ENCODE measurements at places on chromosomes 2 and 18.

GRCh38 chr18:13447621-13448334 is 229.2 kb downstream of the LDLRAD4 start:
- no peak for DNase-seq

- no peak for DNase-seq
These were observed 1288.7 kb downstream of the CNTNAP5 start for GRCh38 chr2:125313806-125314205.

GRCh38 chr2:64946769-64947247 is 42.4 kb upstream of the SLC1A4 start:
- DNase-seq, result no peak

DNA sequence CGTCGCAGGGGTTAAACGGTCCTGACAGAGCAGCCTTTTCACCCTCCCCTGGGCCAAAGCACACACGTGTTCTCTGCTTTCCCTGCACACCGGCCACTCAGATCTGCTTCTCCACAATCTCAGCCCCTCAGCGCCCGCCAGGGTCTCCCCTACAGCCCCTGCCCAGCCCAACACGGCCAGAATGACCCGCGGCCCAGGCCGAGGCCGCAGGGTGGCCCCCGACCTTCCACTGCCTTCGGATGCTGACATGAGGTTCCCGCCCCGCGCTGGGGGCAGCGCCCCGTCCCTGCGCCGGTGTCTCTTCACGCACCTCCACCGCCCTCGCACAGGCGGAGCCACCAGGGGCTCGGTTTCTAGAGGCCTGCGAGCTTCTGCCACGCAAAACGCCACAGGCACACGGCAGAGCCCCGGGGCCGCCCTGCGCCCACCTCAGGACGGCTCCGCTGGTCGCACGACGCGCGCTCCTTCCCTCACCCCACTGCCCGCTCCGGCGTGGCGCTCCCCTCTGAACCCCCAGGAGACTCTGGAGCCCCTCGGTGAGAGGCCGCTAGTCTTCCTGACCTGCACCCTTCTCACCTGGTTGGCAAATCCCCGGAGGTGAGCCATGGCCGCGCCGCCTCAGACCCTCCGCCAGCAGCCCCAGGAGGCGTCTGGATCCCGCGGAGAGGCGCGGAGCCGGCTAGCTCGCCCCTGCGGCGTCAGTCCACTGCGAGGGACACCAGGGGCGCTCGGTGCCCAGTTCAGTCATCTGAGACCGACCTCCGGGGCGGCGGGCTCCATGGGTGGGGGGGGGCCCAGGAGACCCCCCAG is 749 bp downstream of the STK25 start:
- DNase-seq, result peak; percentile 75

GRCh38 chr2:137964066-137964858 is at the start of gene HNMT:
HNMT (plus strand) TSS chr2:137964473; CDS start chr2:137964492, 19 bp downstream.
- DNase-seq, result peak; percentile 59

DNA sequence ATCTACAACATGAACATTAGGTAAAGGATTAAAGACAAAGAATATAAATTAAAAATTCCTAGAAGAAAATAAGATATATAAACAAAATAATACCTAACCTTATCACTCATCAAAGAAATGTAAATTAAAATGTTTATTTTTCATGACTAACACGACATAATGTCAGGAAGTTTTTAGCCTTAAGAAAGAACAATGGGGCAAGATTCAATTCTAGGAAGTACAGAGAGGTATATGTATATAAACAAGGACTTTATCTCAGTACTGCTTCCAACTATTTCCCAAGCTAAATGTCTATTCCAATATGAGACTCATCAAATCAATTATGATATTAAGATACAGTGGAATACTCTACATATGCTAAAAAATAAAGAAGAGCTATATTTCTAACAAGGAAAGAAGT is 44.1 kb downstream of the TTC21B start:
- DNase-seq, result peak; percentile 17

DNA sequence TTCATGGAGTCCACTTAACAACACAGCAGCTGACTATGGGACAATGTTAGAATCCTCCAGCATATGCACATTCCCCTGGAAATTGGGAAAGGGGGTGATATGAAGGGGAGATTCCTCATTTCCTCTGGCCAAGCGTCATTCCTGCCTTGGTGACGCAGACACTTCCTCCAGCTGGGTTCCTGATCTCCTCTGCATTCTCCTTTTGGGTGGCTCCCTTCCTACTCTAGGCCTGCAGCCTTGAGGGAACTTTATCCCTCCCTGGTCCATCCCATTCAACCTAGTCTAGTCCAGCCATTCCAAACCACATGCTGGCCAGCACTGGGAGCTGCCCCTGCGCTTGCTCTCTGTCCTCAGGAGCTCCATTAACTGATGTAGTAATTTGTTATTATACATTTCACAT is 216.8 kb downstream of the VAPA start:
- no peak for DNase-seq

- DNase-seq, result no peak
These were observed 74.3 kb upstream of the TNP1 start for GRCh38 chr2:216934151-216934550.

DNA sequence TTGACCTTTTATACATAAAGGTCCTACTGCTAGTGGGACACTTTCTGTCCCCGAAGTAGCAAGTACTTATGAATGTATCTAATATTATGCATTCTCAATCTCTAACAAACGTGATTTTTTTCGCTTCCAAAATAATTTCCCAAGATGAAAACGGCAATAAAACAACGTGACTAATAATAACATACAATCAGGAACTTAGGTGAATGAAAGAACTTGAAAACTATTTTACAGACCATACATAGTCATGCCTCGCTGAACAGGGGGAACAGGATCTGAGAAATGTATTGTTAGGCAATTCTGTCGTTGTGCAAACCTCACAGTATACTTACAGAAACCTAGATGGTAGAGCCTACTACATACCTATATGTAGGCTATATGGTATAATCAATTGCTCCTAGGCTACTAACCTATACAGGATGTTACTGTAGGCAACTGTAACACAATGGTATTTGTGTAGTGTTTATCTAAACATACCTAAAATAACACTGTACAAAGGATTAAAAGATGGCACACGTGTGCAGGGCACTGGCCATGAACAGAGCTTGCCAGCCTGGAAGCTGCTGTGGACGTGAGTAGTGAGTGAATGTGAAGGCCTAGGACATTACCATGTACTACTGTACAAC is 2.5 kb downstream of the RTN4 start:
- peak; percentile 72 for DNase-seq

DNA sequence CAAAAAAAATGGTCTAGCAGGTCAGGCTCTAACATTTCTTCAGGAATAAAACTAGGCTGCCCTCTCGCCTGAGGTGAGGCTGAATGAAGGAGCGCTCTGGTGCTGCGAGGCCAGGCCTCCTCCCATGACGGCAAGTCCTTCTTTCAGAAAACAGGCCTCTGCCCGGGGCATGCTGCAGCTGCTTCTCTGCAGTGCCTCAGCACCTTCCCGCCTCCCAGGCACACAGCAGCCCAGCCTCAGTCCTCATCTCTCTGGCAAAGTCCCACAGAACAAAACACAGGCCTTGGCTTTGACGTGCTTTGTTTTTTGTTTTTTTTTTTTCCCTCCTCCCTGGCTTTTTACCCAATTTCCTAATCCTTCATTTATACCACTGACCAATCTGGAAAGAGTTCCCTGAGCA is 74.8 kb downstream of the BCL11A start:
- no peak for DNase-seq

- DNase-seq, result peak; percentile 52
These were observed 49.0 kb downstream of the CDK15 start for GRCh38 chr2:201855356-201855755.

DNA sequence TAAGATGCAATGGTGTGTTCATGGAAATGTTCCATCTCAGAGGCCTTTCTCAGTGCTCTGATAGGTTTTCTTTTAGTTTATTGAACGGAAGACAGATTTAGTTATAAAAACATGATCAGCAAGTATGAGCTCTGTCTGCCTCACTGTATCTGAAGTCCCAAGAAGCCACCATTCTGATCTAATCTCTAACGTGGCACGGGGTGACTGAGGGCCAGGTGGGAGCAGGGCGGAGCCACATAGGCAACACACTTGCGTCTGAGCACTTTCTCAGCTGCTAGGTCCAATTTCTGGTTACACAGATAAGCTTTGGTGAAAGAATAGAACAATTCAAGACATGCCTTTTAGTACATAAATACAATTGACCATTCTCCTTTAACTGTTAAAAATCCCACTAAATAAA is 60.4 kb downstream of the SNTG2 start:
- DNase-seq, result no peak

DNA sequence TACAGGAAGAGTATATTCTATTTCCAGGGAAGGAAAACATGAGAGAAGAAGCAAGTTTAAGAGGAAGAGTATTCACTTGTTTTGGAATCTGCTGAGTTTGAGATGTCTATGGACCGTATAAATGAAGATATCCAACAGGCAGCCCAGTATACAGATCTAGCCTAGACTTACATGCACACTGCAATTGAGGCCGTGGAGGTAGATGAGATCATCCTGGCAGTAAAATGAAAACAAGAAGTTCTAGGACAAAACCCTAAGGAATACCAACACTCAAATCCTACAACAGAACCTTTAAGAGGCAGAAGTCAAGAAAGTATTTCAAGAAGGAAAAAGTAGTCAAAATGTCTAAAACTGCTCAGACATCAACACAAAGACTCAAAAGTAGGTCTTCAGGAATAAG is 16.0 kb downstream of the GRB14 start:
- DNase-seq, result no peak

DNA sequence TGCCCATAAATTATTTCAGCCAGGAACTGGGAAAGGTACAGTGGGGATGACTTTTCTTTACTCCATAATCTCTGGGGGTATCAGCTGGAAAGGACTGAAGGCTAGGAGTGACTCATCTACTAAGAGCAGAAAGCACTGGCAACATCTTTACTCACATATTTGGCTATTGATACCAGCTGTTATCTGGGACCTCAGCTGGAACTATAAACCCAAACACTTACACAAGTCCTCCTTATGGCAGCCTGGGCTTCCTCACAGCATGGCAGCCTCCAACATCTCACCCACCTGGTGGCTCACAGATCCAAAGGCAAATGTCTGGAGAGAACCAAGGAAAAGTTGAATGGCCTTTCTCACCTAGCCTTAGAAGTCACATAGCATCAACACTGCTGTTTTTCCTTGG is 379.0 kb upstream of the RND3 start:
- peak; percentile 46 for DNase-seq

DNA sequence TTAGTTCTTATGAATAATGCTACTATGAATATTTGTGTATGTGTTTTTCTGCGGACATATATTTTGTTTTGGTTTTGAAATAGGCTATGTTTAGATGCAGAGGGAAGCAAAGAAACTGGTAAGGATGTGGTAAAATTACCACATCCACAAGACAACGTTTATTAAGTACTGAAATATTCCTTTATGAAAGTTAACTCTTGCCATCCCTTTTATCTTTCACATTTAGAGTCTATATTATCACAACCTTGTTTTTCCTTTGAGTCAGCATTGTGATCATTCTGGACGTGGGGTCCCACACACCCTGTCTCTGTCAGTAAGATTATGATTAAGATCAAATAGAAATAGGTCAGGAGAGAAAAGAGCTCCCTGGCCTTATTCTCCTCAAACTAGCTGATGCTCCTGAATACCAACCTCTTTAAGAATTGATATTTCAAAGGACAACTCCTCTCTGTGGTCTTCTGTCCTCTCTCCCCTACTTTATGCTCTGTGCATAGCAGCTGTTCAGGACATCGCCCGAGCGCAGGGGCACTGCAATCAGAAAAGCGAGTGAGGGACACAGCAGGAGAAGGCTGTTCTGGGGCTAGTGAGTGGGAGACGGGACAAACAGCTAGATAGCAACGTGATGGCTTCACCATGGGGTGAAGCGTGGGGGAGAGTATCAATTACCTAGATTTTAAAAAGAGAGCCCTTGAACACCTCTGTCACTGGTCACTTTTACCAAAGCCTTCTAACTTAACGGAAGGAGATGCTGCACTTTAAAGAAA is 12.2 kb downstream of the METAP1D start:
- no peak for DNase-seq

DNA sequence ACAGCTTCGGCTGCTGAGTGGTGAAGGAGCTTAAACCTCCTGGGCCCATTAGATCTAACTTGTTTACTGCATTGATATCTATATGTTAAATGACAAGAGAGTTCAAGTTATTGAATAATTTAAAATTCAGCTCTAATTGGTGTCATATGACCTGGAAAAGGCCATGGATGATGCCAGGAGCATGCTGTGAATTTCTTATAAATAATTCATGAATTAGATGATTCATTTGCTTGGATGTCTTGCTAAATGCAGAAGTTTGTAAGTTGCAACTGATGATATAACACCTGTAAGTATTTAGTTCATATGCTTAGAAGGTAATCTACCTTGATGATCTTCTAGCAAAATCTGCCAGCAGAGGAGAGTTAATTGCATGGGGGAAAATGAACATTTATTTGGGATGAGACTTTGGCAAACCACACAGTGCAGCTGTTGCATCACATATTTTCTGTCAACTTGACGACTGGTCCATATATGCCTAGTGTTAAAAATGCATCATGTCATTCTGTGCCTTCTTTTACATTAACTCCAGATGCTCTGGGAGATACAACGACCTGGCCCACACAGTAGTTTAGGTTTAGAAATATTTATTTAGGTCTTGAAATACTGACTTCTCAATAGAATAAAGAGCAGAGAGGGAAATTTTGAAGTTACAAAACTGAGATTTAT is 226.3 kb downstream of the KIAA1328 start:
- no peak for DNase-seq

GRCh38 chr2:3517948-3518495 is 1.3 kb downstream of the ADI1 start:
- DNase-seq, result no peak

DNA sequence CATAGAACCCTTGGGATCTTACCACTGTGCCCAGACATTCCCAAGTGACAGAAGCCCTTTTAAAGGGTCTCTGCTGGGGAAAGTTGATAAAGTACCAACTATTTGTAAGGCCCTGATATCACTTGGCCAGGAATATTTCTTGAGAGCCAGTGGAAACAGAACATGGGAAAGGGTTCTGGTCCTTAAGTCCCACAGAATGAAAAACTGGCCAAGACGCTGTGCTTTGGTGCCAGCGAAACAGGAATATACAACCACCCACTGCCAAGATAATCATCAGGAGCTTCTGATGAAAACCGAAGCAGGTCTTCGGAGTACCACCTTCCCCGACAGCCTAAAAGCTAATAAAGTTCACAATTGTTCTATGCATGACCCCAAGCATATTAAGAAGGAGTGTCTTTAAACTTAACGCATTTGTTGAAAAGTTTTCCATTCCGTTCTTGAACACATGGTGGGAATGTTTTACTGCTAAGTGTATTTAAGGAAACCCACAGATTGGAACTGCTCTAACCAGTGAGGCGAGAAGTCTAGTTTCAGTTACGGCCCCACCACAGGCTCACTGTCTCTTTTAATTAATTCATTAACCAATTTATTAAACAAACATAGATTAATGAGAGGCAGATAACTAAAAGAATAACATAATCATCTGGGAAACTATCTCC is 152.6 kb downstream of the ANKRD44 start:
- DNase-seq, result no peak

- DNase-seq, result no peak
These were observed 375.8 kb downstream of the RBM43 start for GRCh38 chr2:150885774-150886386.
